ENCODE measurements at places on chromosomes 5 and 9. TPM values are rescaled to one million over a fixed set of nuclear protein-coding genes. Genes with fewer than 3 reads are reported as not detected.

FAM153A gene
- total RNA-seq = not detected

LYRM7 gene
- 12.2 TPM for total RNA-seq

SPATA31A3 gene
- not detected for total RNA-seq

RELL2 gene
- 5.2 TPM for total RNA-seq

DDX4 gene
- total RNA-seq = not detected

DNA sequence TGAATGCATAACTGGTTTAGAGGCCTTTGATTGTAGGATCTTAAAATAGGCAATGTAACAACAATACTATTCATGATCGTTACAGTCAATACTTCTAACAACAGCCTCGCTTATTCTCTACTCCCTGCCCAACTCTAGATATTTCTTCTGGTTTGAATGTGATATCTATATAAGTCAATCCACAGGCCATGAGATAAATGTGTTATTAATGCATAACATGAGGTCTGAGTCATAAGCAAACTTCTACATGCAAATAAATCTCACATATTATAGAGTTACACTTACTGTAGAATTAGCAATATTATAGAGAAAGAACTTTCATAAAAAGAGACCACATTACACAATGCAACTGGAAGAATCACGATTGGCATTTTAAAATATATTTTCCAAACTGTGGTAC is 2.9 kb upstream of the ALDOB start:
- DNase-seq = no peak

DNA sequence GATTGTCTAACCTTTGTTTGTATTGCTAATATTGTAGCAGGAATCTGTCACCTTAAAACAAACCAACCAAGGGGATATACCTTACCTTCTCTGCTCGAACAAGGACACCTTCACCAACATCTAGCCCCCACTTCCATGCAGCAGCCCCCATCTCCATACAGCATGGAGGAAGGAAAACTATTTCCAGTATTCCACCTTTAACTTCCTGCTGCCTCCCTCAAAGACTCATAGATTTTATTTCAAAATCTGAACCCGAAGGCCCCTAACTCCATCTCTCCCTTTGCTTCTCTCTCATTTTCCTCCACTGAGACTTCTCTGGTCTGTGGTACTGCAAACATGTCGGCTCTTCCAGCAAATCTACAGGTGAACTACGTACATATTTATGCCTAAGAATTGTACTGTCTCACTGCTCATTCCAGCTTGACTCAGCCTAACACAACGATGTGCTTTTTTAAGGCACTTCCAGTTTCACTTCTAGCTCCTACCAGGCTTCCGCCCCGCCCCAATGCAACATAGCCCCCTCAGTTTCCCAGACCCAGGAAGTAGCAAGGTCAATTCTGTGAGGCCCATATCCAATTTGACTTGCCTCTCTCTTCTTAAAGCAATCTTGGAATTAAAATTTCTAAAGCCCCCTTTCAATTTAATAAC is 70.7 kb upstream of the RNF38 start:
- DNase-seq = peak; percentile 79

GRCh38 chr5:120103495-120103894 is 360.6 kb upstream of the PRR16 start:
- no peak for DNase-seq

GRCh38 chr9:32218100-32218767 is 166.2 kb upstream of the ACO1 start:
- no peak for DNase-seq

GRCh38 chr9:17894501-17895160 is 315.8 kb downstream of the SH3GL2 start:
- no peak for DNase-seq

DNA sequence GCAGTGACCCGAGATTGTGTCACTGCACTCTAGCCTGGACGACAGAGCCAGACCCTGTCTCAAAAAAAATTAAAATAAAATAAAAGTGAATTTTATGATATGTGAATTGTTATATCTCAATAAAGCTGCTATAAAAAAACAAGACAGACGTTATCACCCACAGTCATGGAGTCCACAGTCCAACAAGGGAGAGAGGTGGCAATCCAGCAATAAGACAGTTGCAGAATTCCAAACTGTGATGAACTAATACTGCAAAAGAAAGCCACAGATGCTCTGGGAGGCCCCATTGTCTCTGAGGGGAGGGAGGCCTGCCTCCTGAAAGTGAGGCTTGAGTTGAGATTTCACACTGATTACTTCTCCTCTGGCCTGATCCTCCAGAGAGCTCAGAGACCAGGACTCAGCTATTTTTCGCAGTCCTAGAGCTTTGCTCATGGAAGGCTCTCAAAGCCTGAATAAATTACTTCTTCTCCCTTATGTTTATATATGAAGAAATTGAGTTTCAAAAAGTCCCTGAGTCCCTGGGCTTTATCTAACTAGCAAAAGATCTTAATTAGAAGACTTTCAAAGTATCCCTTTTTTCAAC is 28.0 kb downstream of the CCNJL start:
- DNase-seq = no peak

DNA sequence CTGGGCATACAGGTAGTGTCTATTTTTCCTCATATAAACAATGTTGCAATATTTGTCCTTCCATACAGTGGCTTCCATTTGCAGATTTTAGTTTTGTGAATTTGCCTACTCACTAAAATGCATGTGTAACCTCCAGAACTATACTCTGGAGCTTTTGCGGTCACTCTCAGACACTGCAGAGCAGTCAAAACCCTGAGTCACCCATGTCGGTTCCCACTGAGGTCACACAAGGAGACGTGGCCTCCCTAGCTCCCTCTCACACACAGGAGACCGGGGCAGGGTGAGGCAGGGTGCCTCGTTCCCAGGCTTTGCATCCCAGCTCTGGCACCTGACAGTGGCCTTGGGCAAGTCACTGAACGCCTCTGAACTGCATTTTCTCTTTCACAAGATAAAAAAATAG is 55.5 kb upstream of the ZNF354A start:
- peak; percentile 91 for DNase-seq
